ENCODE measurements at places on chromosomes 2 and 18.
A peak's percentile ranks its signal among the peaks of the same experiment; 100 is the strongest.

- H3K27ac ChIP-seq = peak overlapping the region; percentile 64
- DNase-seq = no peak
- H3K27me3 ChIP-seq = peaks cover 5% of the 10 kb centered on the region
These were observed 564 bp upstream of the TTR start for GRCh38 chr18:31591113-31591512.

DNA sequence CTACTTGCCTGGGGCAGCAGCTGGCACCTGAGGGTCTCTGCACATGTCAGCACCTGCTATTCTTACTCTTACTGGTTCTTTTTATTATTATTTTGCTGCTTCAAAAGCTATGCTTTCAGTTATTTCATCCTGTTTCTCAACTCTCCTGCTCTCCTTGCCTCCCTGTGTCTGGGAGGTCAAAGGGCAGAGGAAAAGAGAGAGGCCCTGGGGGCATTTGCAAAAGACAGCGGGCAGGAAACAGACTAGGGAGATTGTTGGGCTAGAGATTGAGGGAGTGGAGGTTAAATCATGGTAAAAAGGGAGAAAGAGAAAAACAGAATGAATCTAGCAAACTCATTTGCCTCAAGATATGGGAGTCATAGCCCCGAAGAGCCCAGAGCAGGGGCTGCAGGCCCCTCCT lies 21.1 kb upstream of the RPL31 start:
- peaks cover 13% of the 10 kb centered on the region for H3K27me3 ChIP-seq
- peaks cover 52% of the 10 kb centered on the region for H3K4me1 ChIP-seq
- no peak for DNase-seq
- peak overlapping the region; percentile 26 for H3K4me3 ChIP-seq
- H3K36me3 ChIP-seq = no peaks in the 10 kb centered on the region

DNA sequence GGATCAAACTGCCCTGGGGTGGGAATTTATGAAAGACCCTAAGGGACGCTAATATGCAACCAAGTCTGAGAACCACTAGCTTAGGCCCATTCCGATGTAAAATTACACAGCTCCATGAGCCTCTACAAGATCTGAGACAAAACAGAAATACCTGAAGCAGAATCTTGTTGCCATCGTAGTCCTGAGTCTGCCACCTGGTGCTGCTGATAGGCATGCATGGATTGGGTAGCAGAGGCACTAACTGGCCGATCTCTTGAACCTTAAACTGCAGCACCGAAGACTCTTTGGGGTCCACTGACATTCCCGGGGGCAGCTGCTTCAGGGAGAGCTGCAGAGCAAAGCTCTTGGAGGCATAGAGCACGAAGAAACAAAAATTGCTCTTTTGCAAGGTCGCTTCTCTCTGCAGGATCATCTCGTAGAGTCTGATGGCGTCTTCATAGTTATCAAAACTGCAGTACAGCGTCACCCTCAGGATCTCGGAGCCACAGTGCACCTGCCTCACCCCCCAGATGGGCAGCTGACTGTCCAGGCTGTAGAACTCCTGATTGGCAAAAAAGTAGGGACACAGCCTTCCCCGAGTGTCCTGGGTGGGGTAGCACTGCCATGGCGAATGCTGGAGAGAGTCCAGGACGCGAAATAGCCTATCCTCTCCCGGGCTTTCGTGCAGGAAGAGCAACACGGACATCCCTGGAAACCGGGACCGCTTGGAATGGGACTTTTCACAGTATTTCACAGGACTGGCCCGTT lies 848 bp downstream of the FAM124B start:
- no peak overlapping the region for H3K27ac ChIP-seq
- no peaks in the 10 kb centered on the region for H3K36me3 ChIP-seq
- no peaks in the 10 kb centered on the region for H3K4me1 ChIP-seq
- no peak for DNase-seq
- peaks cover 5% of the 10 kb centered on the region for H3K27me3 ChIP-seq
- H3K4me3 ChIP-seq = no peak overlapping the region

DNA sequence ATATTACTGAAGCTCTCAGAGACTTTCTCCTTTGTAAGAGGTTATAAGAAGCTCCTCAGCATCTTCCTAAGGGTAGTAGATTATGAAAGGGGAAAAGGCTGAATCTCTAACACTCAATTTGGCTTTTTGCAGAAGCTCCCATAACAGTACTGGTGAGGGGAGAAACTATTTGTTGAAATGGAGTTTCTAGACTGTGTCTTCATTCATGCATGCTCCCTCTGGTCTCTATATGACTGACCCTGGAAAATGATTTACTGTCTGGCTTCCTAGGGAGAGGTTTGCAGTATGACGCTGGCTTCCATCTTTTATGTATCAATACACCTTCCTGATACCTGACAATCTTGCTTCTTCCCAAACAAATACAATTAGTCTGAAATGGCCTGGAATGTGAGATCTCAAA lies 63.9 kb downstream of the LDAH start:
- DNase-seq = no peak
- H3K36me3 ChIP-seq = peaks cover 69% of the 10 kb centered on the region

DNA sequence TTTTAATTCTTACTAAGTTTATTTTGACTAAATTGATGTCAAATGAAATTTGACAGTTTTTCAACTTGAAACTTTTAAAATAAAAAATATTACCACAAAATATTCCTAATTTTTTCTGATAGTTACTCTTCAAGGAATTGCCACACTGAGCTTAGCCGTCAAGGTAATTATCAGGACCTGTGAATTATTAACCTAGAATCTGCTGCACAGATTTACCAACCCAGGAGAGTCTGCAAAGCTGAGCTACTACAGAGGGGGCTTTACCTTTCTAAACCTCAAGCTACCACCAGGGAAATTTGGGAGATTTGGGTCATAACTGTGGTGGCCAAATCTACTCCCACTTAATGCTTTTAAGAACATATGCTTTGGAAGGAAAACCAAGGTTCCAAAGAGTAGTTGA lies 324.6 kb downstream of the CCDC178 start:
- no peak for DNase-seq
- peaks cover 3% of the 10 kb centered on the region for H3K27me3 ChIP-seq
- H3K27ac ChIP-seq = no peak overlapping the region
- H3K4me1 ChIP-seq = peaks cover 34% of the 10 kb centered on the region

GRCh38 chr2:169365029-169365480 lies 2.7 kb upstream of the LRP2 start:
- H3K36me3 ChIP-seq = no peaks in the 10 kb centered on the region
- H3K27ac ChIP-seq = no peak overlapping the region
- DNase-seq = no peak
- H3K27me3 ChIP-seq = peaks cover 61% of the 10 kb centered on the region
- H3K4me1 ChIP-seq = peaks cover 36% of the 10 kb centered on the region

DNA sequence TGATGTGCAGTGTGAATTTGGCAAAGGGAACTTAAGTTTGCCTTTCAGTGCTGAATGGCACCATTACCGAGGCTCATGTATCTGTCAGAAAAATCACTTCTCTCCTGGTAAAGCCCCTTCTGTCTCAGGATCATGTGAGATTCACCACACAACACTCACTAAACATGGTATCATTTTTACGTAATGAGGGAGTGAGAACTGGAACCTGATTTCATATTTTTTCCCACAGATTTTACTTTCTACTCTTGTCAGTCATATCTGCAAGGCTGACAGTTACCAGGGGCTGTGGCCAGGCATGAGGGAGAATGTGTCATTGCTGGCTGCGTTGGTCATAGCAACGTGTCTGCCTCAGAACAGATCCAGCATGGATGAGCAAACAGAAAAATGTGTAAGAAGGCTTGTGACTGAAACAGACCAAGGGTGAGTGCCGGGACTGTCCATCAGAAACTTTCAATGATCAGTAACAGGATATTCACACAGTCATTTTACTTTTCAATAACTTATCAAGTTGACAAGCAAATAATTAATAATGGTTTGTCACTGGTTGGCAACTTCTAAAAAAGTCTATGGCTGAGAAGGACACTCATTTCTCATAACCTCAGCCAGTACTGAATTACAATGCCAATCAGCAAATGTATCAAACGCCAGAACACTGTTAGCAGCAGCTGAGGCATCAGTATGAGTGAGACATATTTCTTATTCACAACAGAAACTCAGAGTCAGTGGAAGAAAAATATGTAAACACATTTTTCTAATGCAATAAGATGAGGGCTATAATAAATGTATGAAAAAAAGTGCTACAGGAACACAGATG lies 100.5 kb downstream of the CDC42EP3 start:
- H3K27ac ChIP-seq = no peak overlapping the region
- DNase-seq = no peak
- no peaks in the 10 kb centered on the region for H3K27me3 ChIP-seq

Data from nephron progenitor cell (in vitro differentiated cells).